OCI-LY7 (cell line): ENCODE measurements at places on chromosomes 5 and 9. TPM values are rescaled to one million over a fixed set of nuclear protein-coding genes. Genes with fewer than 3 reads are reported as not detected.
A peak's percentile ranks its signal among the peaks of the same experiment; 100 is the strongest.

Gene C5orf52
- total RNA-seq, result not detected in 2 replicates

Gene KCNN2
- total RNA-seq, result not detected in 2 replicates

Gene RIOK2
- total RNA-seq, result 40.2 and 41.3 TPM in 2 replicates

Gene NMUR2
- not detected in 2 replicates for total RNA-seq

Gene GBGT1
- total RNA-seq, result 3.9 and 5.9 TPM in 2 replicates

Gene WDR38
- total RNA-seq, result not detected in 2 replicates

Gene ADAMTS16
- total RNA-seq, result not detected in 2 replicates

Gene CCNI2
- not detected in 2 replicates for total RNA-seq

DNA sequence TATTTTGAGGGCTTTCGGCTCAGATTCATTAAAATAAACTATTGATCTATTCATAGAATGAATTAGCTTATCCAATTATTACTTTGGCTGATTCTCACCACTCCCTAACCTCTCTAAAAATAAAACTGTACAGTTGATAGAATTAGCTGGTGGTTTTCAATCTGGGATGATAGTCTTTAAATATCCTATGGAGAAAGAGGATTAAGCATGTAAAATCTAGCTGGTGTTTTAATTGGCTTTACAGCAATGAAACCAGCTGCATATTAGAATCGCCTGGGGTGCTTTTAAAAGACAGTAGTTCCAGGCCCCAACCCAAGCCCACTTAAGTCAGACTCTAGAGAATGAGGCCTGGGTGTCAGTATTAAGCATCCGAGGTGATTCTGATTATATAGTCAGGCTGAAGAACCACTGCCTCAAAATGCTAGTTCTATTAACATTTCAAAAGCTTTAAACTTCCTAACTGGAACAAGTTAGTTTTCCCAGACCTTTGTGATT lies 95.1 kb downstream of the MAP1B start:
- no peak for DNase-seq

- no peak for DNase-seq
Observed at GRCh38 chr9:35669331-35670145, 4.2 kb upstream of the CA9 start.

- DNase-seq, result no peak
Observed at GRCh38 chr9:108696156-108696555, 159.6 kb downstream of the ACTL7B start.

DNA sequence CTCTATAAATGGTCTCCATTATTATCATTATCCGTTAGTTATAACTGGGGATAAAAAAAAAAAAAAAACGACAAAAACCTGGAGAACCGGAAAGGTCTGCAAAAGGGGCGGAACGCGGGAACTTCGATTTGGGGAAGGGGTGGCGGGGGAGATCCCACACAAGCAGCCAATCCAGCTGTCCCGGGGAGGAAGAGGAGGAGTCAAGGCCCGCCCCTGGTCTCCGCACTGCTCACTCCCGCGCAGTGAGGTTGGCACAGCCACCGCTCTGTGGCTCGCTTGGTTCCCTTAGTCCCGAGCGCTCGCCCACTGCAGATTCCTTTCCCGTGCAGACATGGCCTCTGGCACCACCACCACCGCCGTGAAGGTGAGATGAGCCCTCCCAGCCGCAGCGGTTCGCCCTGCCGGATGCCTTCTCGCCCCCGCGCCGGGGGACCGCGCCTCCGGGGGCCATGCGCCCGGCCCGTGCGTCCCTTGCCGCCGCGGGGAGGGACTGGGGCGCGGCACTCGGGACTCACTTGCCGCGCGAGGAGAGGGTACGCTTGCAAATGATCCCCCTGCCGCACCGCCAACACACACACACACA lies at the start of gene MTAP:
Gene MTAP (plus strand): TSS at position 219 of the 583 bp plus-strand sequence. CDS start 113 bp downstream, at position 332.
- peak; percentile 90 for DNase-seq

DNA sequence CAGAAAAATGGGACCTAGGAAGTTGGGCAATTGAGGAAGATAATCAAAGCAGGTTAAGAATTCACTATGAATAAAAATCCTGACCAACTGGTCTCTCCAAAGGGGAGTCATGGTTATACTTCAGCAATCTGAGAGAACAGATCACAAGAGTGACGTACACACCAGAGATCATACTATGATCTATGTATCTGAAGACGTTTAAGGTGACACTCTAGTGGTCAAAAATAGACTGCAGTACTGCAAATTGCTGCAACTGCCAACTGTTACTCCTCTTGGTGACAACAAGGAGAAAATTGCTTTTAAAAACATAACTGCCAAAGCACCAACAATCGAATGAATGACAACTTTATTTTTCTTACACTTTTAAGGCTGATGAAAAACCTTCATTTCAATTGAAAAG lies 4.9 kb downstream of the AK6 start:
- DNase-seq, result peak; percentile 51

- DNase-seq, result peak; percentile 79
Observed at GRCh38 chr9:131744171-131744719, 4.4 kb upstream of the RAPGEF1 start.

- DNase-seq, result no peak
Observed at GRCh38 chr9:23824830-23825591, 1.0 kb downstream of the ELAVL2 start.

- no peak for DNase-seq
Observed at GRCh38 chr5:103915081-103915480, 352.5 kb upstream of the NUDT12 start.

DNA sequence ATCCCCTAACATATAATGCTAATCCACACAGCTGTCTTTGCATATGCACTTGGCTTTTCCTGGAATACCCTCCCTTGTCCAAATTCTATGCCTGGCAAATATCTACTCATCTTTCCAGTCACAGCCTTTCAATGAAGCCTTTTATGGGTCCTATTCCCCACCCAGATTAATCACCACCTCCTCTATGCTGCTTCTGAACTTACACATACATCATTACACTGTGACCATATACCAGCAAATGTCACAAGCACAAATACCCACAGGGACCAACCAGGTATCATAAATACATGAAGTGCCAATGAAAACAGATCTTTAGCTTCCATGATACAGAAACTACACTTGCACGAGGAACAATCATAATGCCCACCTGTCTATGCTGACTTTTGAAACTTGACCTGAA lies 22.3 kb downstream of the LPAR1 start:
- no peak for DNase-seq

GRCh38 chr5:116396476-116397099 lies 178.0 kb downstream of the SEMA6A start:
- no peak for DNase-seq

DNA sequence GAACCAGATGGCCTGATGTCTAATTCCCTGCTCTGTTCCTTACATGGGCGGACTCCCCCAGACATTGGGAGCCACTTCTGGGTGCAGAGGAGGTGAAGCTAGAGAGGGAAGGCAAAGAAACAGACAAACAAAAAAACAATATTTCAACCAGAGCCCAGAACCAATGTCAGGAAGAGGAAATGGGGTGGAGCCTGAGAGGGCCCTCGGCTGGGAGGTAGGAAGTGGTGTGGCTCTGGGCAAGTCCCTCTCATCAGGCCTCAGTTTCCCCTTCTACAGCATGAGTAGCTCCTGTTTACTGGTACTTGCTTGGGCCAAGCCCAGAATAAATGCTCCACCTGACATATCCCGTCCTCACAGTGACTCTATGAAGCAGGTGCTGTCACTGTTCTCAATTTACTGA lies 11.1 kb downstream of the SH2D3C start:
- DNase-seq, result no peak

DNA sequence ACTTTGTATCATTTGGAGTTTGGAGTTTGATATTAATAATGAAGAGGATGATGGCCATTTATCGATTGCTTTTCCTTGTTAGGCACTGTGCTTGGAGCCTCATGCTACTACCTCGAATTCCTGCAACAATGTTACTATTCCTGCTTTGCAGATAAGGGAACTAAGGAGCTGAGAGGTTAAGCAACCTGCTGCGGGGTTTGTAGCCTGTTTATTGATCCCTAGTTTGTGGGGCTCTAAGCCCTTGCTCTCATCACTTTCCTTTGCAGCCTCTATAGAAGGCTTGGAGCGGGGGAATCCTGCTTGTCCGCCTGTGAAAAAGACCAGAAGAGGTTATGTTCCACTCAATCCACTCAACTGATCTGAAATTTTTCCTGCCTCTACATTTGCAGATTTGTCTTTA lies 15.8 kb downstream of the ARHGEF28 start:
- DNase-seq, result no peak

- no peak for DNase-seq
Observed at GRCh38 chr5:66002415-66002814, 76.0 kb downstream of the ERBIN start.

- DNase-seq, result no peak
Observed at GRCh38 chr5:84411832-84412605, 27.3 kb upstream of the EDIL3 start.

DNA sequence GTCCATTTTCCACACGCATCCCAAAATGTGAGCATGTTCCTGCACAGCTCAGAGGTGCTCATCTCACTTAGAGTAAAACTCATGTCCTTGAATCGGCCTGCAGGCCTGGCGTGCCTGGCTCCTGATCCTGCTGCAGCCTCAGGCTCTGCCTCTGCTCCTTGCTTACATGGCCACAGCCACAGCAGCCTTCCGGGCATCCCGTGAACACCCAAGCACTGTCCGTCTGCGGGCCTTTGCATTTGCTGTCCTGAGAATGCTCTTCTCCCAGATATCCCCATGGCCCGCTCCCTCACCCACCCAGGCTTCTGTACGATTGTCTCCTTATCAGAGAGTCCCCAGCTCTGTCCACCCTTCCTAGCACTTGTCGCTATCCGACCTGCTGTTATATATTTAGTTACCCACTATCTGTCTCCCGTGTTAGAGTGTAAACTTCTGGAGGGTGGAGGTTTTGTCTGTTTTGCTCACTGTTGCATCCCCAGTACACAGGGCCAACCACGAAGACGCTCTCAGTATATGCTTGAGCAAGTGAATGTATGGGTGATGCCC lies 21.9 kb downstream of the FGF18 start:
- no peak for DNase-seq

GRCh38 chr9:123620239-123620638 lies 264.2 kb downstream of the CRB2 start:
- DNase-seq, result no peak

DNA sequence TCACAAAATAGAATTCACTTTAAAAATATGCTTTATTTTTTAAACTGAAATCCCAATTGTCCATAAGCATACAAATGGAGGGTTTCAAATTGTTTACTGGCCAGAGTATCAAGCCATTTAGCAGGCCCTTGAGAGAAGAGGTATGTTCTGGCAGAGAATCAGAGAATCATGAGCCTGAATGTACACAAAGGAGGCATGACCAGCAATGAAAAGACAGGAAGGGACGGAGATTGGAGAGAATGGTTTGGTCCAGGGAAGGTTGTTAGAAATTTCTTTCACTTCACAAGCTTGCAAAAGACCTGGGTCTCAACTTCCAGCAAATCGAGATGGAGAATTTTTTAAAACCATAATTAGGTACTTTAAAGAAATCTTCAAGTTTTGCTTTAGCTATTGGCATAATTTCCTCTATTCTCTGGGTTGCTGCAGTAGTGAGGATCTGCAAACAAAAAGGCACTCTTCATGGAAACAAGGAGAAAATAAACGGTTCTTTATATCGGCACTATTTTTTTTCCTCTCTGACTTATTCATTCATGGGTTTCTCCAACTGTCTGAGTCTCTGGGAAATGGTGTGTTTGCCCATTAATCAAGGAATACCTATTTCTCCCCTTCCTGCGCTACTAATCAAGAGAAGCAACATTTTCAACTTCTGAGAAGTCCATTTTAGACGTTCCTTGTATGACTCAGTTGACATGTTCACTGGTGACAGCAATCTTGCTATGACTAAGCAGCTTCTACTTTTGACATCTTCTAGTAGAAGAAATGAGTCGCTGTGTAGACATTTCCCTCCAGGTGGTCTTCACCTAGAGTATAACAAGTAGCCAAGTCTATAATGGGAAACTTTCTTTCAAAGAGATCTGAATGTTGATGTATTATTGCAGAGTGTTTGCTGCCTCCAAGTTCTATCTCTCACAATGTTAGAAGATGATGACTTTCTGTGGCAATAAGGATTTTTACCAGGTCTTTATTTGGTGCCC lies 23.1 kb upstream of the ERCC6L2 start:
- no peak for DNase-seq

DNA sequence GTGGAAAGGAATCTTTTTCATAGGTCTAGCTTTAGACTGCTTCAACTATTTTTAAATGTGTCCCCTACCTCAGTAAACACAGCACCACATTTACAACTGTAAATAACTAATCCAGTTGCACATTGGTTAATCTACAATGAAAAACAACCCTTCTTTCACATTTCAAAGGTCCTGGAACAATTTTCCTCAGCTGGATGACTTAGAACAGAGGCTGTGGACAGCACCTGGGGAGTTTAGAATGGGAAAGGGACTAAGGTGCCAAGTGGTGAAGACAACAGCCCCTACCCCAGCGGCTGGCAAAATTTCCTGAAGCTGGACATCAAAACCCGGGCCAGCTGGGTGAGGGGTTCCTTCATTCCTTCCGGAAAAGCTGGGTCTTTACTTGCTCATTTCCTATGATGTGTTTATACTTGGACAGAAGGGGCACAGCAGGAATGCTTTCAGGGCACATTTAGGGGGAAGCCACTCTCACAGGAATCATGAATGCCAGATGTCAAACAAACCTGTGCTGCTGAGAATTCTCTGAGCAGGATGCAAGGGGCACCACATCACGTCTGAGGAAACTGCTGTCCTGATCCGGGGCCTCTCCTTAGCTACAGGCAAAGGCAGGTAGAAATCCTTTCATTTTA lies 158.3 kb downstream of the NR2F1-AS1 start:
- DNase-seq, result no peak

GRCh38 chr5:145562931-145563330 lies 272.2 kb downstream of the PRELID2 start:
- no peak for DNase-seq

- no peak for DNase-seq
Observed at GRCh38 chr5:170056561-170057267, 49.0 kb upstream of the FOXI1 start.

- DNase-seq, result no peak
Observed at GRCh38 chr9:90637626-90638025, 5.0 kb downstream of the DIRAS2 start.

GRCh38 chr9:95193067-95193466 lies 124.4 kb downstream of the FANCC start:
- no peak for DNase-seq

- no peak for DNase-seq
Observed at GRCh38 chr5:6602441-6602840, 30.4 kb downstream of the NSUN2 start.

DNA sequence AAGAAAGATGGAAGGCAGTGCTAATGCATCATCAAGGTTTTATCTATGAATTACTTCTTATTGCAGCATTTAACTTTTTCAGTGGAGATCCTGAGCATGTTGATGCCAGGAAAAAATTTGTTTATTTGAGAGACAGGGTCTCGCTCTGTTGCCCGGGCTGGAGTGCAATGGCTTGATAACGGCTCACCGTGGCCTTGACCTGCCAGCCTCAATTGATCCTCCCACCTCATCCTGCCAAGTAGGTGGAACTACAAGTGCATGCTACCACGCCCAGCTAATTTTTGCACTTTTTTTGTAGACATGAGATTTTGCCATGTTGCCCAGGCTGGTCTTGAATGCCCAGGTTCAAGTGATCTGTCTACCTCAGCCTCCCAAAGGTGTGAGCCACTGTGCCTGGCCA lies 47.2 kb downstream of the AOPEP start:
- no peak for DNase-seq
